ENCODE measurements at places on chromosomes 2 and 18.

GRCh38 chr2:48292393-48292792, 237.6 kb upstream of the STON1 start:
- no peak for DNase-seq

DNA sequence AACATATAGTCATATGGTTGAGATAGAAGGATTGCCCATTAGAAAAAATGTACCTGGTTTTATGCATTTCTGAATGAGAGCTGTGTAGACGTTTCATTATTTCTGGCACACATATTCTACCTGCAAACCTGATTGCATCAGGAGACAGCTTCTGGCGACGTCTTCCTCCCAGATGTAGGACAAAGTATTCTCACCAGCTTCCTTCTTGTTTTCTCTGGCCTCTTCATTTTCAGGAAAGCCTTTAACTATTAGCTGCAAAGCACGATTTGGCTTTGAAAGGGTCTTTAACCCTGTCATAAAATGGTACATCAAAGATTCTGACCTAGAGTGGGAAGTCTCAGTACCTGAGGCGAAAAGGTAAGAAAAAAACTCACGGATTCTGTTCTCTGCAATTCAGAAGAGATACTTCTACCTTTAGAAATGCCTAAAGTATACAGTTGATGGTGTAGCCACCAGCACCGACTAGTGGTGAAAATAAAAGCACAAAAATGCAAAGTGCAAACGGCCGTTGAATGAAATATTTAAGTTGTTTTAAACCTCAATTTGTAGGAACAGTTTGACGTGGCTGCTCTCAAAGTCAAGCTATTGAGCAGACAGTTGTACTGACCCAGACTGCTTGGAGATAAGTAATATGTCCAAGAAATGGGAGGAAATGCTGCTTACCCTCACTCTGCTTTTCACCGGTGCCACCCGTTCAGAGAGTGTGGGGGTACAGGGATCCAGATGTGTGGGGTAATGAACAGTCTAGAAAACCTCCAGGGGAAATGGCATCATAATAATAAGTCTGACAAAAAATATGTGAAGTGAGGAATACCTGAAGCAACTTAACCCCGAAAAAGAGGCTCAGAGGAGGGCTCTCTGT, 20.2 kb downstream of the IL18RAP start:
- no peak for DNase-seq

GRCh38 chr18:24051031-24051947, 36.7 kb downstream of the TTC39C start:
- DNase-seq, result no peak

DNA sequence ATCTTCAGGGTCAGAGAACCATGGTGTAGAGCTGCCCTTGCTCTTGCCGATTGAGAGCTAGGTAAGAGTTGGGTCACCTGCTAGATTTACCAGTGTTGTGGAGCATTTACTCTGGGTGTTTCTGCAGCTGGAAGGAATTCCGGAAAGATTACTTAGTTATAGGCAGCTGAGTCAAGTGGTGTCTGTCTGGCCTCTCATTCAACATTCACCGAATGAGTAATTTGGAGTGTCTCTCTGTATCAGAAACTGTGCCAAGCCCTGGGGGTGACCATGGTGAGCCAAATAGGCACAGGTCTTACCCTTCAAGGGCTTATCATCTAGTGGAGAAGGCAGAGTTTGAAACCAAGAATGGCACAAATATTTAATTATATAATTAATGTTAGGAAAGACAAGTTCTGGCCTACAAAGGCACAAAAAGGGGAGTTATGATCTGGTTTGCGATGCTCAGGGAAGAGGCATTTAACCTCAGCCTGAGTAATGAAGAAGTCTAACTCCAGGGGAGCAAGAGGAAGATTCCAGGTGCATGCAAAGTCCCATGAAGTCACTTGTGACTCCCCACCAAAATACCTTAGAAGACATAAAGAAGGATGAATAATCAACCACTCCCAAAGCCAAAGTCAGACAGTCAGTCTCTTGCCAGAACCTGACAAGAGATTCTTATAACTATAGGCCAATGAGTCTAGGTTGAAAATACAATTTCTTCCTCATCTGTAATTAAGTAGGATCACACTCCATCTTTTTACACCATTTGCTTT, 12.5 kb downstream of the SETBP1 start:
- DNase-seq, result no peak

All from breast epithelium (tissue), 4 donors.